ENCODE measurements at places on chromosomes 4 and X.
A peak's percentile ranks its signal among the peaks of the same experiment; 100 is the strongest.

- DNase-seq, result no peak
Observed at GRCh38 chrX:68433981-68434299, 645 bp upstream of the OPHN1 start.

DNA sequence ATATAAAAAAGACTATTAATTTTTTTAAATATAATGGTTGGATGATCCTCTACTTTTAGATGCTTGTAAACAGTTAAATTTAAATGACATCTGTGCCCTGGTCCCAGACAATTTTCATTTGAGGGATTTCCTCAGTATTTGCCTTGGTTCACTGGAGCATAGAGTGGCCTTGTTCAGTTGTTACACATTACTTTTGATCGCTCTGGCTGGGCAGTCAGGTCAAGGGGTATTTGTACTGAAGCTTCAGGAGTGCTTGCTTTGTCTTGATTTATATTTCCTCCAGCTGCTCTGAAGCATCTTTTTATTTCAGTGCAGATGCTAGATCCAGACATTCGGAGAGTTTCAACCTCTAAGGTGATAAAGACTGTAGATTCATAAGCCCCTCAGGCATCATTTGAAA, 50.0 kb downstream of the COMMD8 start:
- no peak for DNase-seq

GRCh38 chr4:168622600-168622999, 125.7 kb downstream of the PALLD start:
- peak; percentile 57 for DNase-seq

DNA sequence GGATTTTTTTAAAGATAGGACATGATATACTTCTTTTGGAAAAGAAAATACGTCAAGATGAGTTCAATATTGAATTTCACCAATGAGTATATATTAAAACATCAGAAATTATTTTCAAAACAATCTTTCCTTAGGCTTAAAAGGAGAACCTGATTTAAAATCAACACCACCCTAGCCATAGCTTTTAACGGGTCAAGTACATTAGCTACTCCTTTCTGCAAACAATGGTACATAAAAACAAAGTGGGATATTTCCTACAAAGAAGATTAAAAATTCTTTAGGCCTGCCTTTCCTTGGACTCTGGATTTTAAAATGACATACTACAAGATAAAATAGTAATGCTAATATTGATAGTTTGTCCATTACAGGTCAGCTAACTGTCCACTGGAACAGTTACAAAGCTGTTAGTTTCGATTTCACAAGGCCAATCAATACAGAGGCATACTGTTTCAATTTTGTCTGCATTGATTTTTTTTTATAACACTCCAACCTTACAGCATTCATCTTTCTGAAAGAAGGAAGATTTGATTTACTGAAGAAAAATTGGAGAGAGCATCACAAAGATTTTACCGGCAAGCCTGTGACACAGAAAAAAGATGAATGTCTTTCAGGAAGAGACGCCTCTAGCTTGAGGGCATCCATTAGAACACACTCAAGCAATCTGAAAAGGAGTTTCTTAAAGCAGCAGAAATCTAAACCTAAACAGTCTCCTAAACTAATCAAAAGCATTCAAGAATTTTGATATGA, 97.2 kb downstream of the MAB21L2 start:
- no peak for DNase-seq

DNA sequence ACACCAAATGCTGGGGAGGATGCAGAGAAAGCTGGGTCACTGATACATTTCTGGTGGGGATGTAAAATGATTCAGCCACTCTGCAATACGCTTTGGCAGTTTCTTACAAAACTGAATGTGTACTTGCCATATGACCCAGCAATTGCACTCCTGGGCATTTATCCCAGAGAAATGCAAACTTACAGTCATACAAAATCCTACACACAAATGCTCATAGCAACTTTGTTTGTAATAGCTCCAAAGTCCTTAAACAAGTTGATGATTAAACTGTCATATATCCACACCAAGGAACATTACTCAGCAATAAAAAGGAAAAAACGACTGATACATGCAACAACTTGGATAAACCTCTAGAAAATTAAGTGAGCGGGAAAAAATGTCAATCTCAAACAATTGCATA, 12.3 kb downstream of the MID1 start:
- no peak for DNase-seq

DNA sequence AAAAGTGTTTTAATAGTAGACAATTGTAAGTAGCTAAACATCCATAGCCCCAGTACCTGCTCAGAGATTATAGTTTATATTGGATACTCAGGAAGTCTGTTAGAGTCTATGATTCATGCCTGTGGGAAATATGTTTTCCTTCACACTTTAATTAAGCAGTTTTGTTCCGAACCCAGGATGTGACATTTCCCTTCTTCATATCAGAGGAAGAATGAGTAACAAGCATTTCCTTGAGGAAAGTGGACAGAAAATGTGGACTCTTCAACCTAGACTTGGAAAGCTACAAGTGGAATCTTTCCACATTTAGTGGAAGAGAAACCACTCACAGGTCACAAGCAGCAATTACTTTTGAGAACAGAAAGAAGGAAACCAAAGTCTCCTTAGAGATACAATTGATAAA, 419.4 kb downstream of the C4orf33 start:
- DNase-seq, result no peak

DNA sequence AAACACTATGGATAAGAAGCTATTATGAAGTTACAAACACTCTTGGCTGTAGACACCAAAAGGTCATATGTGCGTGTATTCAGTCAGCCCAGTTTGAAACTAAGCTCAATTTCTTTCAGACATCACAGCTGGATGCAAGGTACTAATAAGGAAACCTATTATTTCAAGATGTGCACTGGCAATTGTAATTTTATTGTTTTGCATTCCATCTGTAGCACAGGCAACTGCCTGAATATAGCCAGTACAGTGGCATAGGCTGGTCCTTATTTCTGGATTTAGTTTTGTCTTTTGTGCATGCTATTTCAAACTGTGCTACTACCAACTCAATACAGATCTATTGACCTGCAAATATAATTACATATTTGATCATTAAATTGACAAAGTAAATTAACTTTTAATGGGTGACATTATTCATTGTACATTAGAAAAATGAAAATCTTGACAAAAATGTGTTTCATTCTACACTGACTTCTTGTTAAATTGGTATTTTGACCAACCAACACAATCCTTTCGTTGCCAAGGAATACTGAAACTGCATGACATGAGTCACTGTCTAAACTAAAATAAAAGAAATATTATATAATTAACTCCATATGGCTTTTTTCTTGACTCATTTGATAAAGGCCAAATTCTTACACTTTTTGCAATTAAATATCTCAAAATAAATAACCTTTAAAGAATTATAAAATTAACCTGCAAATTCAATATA, 594.3 kb upstream of the ADGRL3 start:
- no peak for DNase-seq

DNA sequence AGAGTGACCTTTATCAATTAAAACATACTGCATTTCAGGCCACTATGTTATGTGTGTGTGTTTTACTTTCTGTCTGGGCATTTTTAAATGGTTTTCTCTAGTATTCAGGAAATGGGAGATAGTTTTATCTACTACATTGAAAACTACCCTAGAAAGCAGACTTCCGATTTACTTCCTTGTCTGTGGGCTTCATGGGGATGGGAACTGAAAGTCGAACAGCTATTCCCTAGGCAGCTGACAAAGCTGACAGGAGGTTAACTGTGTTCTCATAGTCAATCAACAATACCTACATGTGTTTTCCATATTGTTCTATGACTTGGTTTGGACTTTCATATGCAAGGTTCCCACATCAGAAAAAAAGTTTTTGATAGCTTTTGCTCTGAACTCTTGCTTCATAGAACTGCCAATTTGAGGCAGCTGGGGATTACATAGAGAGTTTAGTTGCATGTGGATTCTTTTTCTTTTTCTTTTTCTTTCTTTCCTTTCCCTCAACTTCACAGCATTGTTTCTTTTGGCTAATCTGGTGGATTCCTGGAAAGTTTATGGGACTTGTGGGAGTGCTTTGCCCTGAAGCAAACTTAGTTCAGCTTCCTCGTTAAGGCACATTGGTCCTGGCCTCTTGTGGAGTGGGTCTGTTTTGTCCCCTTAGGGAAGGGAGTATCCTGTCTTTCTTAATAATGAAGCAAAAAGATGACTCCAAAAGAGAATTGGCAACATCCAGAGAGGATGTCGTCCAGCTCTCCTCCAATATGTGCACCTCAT, 327.1 kb upstream of the GIMD1 start:
- no peak for DNase-seq

GRCh38 chrX:21946925-21947641, 6.6 kb downstream of the SMS start:
- peak; percentile 81 for DNase-seq

DNA sequence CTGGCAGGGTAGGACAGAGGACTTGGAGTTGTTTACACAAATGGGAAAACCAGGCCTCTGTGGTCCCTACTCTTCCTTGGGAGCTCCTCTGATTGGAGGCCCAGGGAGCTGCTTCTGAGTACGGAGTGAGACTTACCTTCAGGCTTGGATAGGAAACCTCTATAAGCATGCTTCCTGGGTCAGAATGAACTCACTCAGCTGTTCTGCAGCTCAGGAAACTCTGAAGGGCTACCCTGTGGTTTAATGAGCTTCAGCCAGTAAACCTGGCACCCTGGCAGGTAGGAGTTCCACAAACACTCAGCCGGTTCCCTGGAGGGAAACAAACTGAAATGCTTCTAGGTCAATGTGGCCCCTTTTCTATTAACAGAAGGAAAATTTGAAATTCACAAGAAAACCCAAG, 51.0 kb upstream of the TFDP3 start:
- peak; percentile 11 for DNase-seq

- DNase-seq, result peak; percentile 51
Observed at GRCh38 chr4:146032234-146032860, 93.7 kb upstream of the ZNF827 start.

DNA sequence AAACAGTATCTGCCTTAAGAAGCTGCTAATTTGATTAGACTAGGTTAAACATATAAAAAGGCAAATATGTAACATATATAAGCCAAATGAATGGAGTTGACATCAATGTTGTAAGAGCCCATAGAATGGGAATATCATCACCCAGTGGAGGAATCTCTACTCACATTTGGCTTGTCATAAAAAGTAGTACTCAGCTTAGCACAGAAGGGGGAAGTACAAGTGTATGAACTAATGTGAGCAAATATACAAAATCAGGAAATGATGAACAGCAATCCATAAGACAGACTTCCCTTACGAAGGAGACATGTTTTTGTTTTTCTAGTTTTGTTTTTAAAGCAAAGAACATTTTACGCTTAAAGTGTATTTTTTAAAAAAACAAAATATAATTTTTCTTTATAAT, 74.9 kb downstream of the MAB21L2 start:
- DNase-seq, result no peak

GRCh38 chrX:70226048-70226447, 8.4 kb upstream of the AWAT1 start:
- DNase-seq, result no peak

GRCh38 chr4:8084712-8085490, 73.7 kb downstream of the ABLIM2 start:
- DNase-seq, result no peak

- no peak for DNase-seq
Observed at GRCh38 chrX:52265713-52266112, 81.0 kb downstream of the MAGED4 start.

GRCh38 chrX:49282647-49283011, 13.0 kb downstream of the PPP1R3F start:
- peak; percentile 62 for DNase-seq

GRCh38 chr4:48342606-48342880, 1.2 kb downstream of the SLAIN2 start:
- DNase-seq, result no peak

- no peak for DNase-seq
Observed at GRCh38 chr4:5589495-5589894, 118.9 kb downstream of the EVC2 start.

GRCh38 chr4:42420140-42420539, 22.9 kb downstream of the SHISA3 start:
- DNase-seq, result no peak

- DNase-seq, result peak; percentile 57
Observed at GRCh38 chrX:2474280-2474962, 26.4 kb downstream of the DHRSX start.

- no peak for DNase-seq
Observed at GRCh38 chrX:7514871-7515599, 327.9 kb upstream of the VCX start.

DNA sequence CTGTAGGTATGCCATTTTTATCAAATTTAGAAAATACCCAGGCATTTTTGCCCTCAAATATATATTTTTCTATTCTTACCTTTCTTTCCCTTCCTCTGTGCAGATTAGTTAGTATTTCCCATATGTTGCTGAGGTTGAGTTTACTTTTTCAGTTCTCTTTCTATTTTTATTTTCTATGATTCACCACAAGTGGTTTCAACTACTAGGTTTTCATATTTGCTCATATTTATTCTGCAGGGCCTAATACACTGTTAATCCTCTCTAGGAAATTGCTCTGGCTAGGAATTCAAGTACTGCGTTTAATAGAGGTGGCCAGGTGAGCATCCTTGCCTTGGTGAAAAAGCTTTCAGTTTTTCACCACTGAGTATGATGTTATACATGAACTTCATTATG, 1535.3 kb upstream of the PCDH10 start:
- DNase-seq, result no peak

- DNase-seq, result no peak
Observed at GRCh38 chr4:14669371-14669770, 332.9 kb upstream of the CPEB2 start.

- DNase-seq, result no peak
Observed at GRCh38 chrX:46676399-46677356, 82.2 kb downstream of the SLC9A7 start.

- no peak for DNase-seq
Observed at GRCh38 chrX:68428431-68428830, 4.9 kb downstream of the OPHN1 start.

DNA sequence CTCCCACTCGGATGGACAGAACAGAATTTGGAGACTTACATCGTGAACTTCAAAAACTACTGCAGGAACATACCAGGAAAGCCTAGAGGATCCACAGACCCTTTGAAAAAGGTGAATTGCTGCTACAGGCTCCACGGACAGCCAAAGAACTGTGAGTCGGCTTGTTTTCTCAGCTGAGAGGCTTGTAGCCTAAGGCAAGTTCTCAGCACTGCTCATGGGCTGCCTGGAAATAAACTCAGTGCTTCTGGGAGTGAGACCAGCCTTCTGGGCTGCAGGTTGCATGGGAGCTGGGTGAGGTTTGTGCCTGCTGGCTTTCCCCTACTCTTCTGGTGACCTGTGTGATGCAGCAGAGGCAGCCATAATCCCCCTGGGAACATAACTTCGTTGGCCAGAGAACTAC, 1397.6 kb downstream of the FAM133A start:
- peak; percentile 91 for DNase-seq

GRCh38 chr4:3427706-3428446, 13.9 kb upstream of the HGFAC start:
- no peak for DNase-seq

GRCh38 chr4:61588621-61589402, 388.7 kb downstream of the ADGRL3 start:
- DNase-seq, result no peak

All from ELF-1 (cell line).